ENCODE measurements at places on chromosomes 3 and 15.

DNA sequence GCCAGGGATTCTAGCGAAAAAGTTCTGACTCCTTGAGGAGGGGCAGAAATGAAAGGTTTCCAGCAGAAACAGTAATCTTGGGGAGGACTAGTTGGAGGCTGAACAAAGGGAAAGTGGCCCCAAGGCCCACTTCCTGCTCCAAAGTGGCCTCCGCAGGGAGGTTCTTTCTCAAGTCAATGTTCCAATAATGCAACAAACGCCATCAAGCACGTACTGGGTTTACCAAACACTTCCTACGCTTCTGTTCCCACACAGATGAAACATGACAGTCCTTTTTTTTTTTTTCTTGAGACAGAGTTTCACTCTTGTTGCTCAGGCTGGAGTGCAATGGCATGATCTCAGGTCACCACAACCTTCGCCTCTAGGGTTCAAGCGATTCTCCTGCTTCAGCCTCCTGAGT lies 9.6 kb upstream of the RCCD1 start:
- no peak for DNase-seq

- no peak for DNase-seq
Observed at GRCh38 chr3:149506965-149507364, 32.5 kb downstream of the TM4SF4 start.

GRCh38 chr3:55647063-55647462 lies 160.0 kb upstream of the WNT5A start:
- no peak for DNase-seq

- DNase-seq, result no peak
Observed at GRCh38 chr3:123371426-123371825, 77.5 kb downstream of the ADCY5 start.

- DNase-seq, result no peak
Observed at GRCh38 chr3:102099913-102100312, 250.6 kb downstream of the NFKBIZ start.

GRCh38 chr3:150278843-150279381 lies 129.2 kb upstream of the TSC22D2 start:
- DNase-seq, result no peak

DNA sequence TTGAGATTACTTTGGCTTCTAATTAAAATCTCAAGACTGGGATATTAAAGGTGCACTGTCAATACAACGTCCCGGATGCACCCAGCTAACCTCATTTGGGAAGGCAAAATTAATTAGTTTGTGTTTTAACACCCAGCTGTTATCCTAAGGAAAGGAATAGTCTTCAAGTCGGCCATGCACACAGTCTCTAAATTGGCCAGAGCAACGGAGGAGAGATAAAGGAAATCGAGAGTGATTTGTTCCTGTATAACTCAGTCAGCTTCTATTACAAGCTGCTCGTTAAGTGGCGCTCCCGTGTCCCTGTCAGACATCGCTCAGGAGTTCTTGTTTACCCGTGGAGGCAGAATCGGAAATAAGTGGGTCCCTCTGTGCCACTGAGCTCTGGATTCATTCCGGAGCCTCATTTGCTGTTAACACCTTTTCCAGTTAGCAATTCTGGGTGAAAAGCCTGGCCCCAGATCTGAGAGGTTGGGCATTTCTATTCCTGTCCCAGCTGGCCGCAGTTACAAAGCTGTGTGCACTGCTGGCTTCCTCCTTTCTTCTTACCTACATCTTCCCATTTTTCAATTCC lies 63.9 kb downstream of the ST8SIA2 start:
- DNase-seq, result no peak

DNA sequence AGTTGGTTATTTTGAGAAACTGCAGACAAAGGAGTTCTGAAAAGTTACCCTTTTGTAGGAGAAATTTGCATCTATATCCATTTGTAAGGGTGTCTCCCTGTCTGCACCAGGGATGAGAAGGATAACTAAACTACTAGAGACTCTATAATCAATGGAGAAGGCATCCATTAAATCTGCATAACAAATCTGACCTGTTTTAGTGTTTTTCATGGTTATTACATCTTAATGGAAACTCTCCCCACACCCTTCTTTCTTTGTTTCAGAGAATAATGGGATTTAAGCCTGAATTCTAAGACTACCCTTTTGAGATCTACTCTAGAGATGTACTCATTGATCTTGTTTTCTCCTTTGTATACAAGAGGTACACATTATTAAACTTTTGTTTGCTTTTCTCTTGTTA lies 82.0 kb upstream of the DAZL start:
- DNase-seq, result no peak

DNA sequence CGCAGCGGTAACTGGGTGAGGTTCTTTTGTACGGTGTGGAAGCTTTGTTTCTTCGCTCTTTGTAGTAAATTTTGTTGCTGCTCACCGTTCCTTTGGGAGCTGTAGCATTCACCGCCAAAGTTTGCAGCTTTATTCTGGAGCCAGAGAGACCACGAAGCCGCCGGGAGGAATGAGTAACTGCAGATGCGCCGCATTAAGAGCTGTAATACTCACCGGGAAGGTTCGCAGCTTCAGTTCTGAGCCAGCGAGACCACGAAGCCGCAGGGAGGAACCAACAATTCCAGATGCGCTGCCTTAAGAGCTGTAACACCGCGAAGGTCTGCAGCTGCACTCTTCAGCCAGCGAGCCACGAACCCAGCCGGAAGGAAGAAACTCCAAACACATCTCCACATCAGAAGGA lies 56.0 kb upstream of the DYNC1LI1 start:
- no peak for DNase-seq

GRCh38 chr3:58502872-58503271 lies 11.0 kb downstream of the KCTD6 start:
- DNase-seq, result no peak

- no peak for DNase-seq
Observed at GRCh38 chr3:104411757-104412156, 955.0 kb upstream of the ALCAM start.
